ENCODE measurements at places on chromosomes 5 and 9.

GRCh38 chr9:134719331-134719730, 77.7 kb downstream of the COL5A1 start:
- DNase-seq: no peak

- no peak for DNase-seq
Measured at GRCh38 chr5:83450183-83450966, 21.2 kb upstream of the VCAN start.

- no peak for DNase-seq
Measured at GRCh38 chr5:142829801-142830220, 59.6 kb downstream of the ARHGAP26 start.

- DNase-seq: no peak
Measured at GRCh38 chr5:147017621-147018020, 139.1 kb upstream of the PPP2R2B start.

DNA sequence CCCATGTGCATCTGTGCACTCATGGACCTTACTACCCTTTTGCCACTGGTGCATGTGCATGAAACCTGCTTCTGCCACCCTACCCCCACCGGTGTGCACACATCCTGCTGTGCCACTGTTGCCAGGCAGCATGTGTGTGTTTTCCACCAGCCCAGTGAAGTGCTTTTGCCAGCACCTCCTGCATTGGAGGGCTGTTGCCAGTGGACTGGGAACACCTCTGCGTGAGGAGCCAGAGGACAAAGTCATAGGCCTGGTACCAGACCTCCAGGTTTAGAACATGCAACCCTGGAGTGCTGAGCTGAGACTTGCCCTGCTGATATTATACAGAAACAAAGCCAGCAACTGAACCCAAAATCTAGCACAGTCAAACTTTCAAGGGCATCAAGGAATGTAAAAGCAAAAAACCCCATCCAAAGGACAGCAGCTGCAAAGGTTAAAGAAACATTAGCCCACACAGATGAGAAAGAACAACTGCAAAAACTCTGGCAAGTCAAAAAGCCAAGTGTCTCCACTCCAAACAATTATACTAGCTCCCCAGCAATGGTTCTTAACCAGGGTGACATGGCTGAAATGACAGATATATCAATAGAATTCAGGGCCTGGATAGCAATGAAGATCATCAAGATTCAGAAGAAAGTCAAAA, 70.6 kb upstream of the PTPN3 start:
- DNase-seq: no peak

DNA sequence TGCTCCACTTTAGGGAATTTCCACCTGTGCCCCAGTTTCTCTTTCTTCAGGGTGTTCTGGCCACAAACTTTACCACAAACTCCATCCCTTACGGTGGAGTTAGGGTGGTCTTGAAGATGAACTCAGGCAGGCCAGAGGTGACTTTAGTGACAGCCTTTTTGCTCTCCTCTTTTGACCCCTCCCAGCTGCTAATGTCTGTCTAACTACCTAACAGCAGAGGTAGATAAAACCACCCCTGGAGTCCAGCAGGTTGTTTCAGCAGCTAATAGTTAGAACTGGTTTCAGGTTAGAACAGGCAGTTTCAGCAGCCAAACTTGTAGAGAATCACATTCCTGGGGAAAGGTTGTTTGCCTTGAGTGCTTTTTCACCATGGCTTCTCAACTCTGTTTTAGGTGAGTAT, 971.3 kb upstream of the CDH18 start:
- DNase-seq: no peak

DNA sequence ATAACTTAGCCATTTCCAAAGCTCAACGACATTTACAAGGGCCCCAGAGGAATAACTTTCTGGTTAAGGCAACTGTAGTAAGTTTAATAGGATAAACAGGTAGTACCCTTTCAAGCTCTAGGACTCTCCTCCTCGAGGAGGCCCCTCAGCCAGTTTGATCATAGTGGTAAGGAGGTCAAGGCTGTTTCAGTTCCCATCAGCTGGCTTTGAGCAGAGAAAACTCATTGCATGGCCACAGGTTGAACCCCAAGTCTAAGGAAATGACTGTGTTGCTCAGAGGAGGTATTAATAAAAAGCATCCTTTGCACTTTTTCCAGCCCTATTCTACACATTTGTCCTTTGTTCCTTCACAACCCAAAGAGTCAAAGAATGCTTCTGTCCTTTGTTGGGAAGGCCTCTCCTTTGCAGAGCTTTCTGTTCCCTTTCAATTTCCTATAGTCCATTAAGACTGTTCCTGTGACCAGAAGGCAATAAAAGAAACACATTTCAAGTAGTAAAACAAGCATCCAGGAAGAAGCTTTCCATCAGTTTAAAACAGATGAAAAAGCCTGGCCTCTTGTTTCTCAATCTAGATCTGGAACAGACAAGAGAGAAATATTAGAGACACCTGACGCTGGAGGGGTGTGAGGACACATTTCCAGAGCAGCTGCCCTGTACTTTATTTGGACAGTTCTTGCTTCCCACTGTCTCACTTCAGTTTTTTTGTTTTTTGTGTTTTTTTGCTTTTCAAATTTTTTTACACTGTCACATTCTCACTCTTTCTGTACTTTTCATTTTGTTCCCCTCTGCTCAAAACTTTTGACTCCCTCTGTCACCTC, 54.1 kb downstream of the PRRC1 start:
- no peak for DNase-seq

DNA sequence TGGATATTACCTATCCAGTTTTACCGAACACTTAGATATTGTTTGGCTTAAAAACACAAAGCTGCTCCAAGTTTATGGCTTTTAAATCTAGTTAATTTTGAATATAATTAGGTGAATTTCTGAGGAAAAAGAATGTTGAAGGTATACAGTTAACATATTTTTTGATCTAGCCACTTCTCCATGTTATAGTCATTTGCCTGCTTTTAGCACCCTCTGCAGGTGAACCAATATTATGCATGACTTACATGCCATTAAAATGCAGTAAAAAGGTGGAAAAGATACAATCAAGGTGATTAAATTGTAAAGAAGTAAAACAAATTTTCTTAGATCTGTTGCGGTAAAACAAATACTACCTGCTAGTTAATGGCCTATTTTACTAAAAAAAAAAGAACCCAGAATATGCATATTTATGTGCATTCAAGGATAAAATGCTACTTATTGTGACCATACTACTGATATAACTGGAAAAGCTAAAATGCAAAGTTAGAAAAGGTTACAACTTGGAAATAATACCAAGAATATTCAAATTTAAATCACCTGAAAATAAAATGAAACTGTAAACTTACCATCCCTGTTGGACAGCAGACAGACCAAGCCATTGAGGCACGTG, 132.1 kb downstream of the AP3B1 start:
- DNase-seq: no peak

DNA sequence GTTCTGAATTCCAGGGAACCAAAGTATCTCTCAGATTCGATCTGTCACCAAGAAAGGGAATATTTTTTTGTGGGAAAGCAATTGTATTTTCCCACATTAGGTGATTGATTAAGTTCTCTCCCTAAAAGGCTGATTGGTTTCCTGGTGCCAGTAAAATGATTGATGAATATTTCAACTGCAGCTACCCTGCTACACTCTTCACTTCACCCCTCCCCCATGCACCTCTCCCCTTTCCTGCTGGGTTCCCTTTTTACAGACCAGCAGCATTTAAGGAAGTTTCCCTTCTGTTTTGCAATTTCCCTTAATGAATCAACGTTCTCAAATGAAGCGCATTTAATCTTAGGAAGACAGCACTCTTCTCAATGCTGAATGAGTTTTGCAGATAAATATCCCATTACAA, 13.1 kb downstream of the NR6A1 start:
- DNase-seq: no peak

- peak; percentile 80 for DNase-seq
Measured at GRCh38 chr5:149228618-149229297, 42.9 kb upstream of the AFAP1L1 start.

- DNase-seq: no peak
Measured at GRCh38 chr5:91162534-91163381, 220.4 kb downstream of the ARRDC3 start.

DNA sequence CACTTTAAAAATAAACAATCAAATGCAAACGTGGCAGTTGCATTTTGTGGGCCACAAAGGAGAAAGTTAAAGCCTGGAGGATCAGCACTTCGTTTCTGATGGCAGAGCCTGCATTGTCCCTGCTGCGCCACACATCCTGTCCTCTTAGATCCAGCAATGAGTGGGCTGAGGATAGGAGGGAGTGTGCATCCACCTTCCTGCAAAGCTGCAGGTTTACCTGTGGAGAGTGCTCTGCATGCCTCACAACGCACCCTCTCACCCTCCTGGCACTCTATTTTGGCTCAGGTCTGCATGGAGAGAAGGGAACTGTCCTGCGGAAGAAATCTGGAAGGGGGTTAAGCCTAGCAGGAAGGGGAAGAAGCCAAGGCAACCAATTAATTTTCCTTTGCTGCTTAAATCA, 212.2 kb upstream of the SLC24A2 start:
- DNase-seq: no peak

DNA sequence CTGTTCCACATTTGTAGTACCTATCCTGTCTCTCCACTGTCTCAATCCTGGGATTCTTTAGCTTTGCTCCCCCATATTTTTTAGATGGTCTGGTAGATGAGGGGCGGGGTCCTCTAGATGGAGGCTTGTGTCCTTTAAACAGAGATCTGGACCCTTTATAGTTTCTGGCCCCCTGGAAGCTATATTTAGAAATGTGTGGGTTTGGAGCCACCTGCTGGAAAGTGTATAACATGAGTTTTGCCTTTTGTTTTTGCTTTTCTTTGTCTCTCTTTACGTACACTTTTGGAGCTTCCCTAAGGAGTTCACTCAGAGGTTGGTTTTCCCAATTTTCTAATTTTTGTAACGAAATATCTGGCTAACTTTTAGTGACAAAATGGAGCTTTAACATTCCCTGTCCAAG, 110.7 kb downstream of the CFAP95 start:
- DNase-seq: no peak

DNA sequence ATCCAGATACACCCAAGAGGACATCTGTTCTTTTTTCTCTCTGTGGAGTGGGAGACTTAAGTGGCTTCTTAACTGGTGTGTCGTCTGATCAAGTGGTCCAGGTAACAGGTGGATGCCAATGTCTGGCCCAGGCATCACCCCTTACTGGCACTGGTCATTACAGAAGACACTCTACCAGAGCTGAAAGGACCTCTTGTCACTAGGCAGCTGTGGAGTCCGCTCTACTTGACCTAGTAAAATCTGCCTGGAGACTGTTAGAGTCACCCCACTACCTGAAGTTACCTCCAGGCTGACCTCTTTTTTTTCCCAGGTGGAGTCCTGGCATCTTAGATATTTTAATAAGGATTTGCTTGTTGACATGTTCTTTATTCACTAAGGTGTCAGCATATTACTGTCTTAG, 22.5 kb downstream of the FXN start:
- no peak for DNase-seq

GRCh38 chr5:92553326-92553725, 1027.7 kb downstream of the NR2F1-AS1 start:
- no peak for DNase-seq

GRCh38 chr9:136784249-136784996, 6.7 kb upstream of the TMEM141 start:
- DNase-seq: peak; percentile 59

DNA sequence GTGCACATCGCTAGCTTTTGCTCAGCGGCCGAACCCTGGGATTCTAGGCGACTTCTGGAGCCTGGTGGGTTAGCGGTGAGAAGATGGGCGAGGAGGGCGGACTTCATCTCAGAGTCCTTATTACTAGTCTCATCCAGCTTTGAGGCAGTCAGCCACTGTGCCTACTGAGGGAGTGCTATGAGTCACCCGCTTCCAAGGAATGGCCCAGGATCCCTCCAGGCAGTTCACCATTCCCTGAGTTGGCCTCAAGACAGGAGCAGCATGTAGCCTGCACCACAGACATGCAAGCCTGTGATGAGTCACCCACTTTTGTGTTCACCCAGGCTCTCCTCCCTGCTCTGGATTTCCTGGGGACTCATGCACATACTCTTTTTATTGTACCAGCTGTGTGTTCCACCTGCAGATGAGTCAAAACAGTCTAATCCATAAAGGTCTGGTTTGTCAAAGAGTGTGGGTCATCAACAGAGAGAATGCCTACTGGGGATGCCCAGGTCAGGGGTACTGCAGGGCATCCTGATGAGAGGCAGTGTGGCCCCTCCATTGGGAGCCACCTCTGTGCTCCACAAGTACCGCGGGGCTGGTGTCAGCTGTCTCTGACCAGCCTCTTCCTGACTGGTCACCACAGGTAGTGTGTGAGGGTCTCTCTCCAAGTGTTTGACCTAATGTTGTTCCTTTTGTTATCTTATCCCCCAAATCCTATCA, 20.2 kb downstream of the SLC22A5 start:
- DNase-seq: no peak

Measured in cerebellum (tissue), 4 donors.